ENCODE measurements at places on chromosomes 11 and 22.

DNA sequence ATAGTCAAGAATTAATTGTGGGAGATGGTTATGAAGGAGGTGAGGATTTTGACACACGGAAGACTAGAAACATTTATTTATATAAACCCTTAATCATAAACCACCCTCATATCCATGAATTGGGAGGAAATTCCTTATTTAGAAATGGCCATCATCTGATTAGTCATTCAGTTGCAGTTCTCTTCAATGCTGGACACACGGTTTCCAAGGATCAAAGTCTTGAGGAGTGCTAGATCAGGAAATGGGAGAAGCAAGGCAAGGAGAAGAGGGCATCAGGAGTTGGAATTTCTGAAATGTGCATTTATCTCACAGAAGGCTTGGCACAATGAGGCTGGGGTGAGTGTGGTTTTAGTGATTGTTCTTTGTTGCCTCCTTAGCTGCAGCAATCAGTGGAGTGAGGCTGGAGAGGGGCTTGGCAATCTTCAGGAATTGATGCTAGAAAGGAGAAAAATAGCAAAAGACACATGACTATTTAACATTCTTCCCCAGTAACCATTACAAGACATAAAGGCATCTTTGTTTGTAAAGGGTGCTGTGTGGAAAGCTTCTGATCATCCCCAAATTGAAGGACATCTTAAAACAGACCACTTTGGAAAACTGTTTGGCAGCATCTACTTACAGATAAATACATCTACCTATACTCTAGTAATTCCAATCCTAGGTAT lies 21.6 kb upstream of the GDPD4 start:
- no peak for DNase-seq

- no peak for DNase-seq
Measured at GRCh38 chr11:47295385-47295784, 25.5 kb downstream of the MADD start.

DNA sequence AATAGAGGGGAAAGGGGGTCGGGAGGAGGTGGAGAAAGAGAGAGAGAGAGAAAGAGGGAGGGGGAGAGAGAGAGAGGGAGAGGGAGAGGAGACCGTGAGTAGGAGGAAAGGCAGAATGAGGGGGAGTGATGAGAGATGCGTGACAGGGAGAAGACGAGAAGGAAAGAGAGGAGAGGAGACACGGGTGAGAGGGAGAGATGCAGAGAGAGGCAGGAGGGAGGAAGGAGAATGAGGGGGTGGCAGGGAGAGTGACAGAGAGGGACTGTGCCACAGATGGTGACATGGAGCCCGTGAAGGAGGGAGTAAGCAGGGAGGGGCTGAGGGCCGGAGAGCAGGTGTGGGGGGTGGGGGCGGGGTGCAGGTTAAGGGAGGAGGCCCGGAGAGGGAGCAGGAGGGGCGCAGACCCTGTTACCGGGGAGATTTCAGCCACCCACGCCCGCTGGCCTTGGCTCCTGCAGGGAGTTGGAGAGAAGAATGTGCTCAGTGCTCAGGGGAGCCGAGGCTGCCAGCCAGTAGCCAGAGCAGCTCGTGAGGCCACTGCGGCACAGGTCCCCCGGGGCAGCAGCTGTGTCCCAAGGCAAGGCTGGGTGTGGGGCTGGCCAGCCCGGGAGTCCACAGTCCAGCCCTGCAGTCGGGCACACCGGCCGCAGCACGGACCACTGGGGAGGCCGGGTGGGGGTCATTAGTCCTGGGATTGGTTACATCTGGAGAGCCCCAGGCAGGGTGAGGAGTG lies at the start of gene SSTR3:
Gene SSTR3, minus strand, starts transcription at position 304 of the 733 bp plus-strand sequence. CDS start 4,674 bp downstream, outside the sequence.
- DNase-seq: no peak

DNA sequence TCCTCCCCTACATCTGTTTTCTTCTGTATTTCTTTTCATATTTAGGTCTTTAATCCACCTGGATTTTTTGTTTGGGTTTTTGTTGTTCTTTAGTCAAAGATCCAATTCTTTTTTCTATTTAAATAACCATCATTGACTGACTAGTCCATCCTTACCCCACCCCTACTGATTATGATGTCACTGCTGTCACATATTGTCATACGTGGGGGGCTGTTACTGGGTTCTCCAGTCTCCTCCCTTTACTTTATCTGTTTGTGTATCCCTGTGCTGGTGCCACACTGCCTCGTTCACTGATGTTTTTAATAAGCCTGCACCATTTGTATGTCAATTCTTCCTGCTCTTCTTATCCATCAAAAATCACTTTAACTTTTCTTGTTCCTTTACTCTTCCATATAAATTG lies 6.9 kb upstream of the DCPS start:
- no peak for DNase-seq

DNA sequence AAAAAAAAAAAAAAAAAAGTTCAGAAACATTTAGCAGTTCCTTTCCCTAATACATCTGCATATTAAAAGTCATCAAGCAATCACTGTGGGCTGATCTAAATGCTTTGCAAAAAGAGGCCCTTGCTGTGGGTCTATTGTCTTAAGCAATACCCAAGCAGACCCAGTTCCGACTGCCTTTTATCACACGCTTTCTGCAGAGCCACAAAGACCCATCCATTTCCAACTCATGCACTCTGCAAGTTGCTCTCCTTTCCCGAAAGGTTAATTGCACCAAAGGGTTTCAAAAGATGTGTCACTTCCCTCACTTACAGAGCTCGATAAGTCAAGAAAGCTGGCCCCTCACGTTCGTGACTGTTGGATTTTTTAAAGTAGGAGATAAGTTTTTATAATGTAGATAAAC lies 138.9 kb downstream of the MPPED1 start:
- no peak for DNase-seq

DNA sequence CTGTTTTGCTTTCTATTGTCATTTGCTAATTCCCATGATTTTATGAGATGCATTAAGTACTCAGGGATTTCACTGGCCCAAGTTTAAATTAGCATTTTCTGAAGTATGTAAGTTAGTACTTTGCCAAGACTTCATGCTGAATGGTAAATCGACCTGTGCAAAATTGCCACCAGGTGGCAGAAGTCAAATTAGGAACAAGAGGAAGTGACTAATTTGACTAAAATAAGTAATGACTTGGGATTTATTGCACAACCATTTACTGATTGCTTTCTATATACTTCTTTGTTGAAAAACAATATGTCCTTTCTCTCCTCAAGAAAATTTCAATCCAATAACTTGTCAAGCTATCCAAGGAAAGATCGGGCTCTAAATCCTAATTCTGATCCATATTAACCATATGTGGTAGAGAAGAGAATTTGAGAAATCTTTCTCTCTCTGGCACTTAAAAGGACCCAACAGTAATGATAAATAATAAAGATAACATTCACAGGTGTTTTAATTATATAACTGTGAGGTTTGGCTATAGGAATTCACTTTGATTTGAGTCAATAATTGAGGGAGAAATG lies 253.7 kb upstream of the CHORDC1 start:
- DNase-seq: peak; percentile 20

DNA sequence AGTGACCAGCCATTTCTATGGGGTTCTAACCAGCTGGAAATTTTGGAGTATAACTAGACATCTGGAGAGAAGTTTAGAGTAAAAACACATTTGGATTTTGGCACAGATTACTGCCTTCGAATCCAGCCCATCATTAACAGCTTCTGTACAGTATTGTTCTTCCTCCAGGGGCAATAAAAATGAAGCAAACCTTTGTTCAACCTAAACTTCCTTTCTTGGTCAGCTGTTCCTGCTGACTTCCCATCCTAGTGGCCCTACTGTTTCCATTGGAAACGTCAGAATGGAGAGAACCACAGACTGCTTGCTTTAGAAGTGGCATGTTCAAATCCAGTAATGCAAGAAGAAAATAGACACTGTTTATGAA lies 203.7 kb upstream of the MTMR2 start:
- DNase-seq: no peak

DNA sequence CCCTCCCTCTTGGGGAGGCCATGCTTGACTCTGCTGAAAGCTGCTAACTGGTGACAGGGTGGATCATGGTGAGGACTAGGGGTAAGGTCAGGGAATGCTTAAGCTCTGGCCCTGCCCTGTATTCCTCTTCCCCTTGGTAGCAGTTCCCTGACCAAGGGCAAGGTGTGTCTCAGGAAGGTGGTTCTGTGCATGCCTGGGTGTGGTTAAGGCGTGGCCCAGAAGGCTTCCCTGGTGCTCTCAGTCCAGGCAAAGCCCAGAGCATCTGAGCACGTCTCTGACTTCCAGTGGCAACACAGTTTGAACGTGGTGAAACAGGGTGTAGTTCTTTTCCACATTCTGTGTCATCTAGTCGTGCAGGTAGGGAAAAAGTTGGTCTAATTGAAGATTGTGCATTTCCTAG lies 53.1 kb upstream of the HORMAD2 start:
- peak; percentile 10 for DNase-seq

GRCh38 chr11:112861356-112861755 lies 99.9 kb upstream of the NCAM1 start:
- no peak for DNase-seq

DNA sequence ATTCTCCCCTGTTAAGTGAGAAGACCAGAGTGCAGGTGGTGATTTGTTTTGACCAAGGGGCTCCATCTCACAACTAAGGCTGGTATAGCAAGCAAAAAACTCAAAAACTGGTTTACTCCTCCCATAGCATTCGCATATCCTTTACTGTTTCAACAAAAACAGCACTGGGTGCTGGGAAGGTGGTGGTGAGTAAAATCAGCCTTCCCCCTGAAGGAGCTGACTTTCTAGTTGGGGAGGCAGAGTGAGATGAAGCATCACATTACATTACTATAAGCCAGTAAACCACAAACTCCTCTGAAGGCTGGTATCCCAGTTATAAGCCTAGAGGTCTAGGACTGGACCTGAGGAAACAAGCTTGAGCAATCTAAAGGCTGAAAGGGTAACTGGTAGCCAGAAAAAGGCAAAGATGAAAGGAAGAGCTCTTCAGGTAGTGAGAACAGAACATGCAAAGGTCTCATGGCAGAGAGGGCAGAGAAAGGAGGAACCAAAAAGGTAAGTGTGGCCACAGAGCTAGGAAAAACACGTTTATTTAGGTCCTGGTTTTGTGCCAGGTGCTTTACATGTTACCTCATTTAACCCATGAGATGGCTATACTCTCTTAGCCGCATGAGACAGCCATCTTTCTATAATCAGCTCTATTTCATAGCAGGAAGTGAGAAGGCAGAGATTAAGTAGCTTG lies 22.3 kb downstream of the TMEM123 start:
- no peak for DNase-seq

Measured in RWPE1 (cell line).